ENCODE measurements at places on chromosomes 2 and 18.

DNA sequence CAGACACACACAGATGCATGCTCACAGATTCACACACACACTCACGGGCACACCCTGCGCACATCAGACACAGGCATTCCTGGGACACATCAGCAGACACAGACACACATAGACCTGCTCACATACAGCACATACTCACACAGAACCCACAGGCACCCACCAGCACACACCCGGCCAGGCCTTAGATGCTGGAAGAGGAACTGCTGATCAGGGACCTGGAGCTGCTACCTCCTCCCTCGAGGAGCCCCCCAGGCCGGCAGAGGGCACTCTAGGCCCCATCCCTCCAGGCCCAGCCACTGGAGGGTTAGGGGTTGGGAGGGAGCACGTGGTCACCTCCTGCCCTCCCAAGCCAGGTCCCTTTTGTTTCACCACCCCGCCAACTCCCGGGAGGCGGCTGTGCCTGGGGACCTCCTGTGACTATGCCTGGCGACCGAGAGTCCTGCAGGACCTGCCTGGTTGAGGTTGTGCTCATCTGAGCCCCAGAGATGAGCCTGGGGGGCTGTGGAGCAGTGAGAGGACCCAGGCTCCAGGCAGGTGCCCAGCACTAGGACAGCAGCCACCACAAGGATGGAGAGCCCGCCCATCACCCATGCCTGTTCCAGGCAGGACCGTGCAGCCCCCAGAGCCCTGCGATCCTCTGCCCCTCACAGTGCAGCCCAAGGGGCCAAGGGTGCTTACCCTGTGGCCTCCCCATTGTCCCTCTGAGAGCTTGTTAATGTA is 21.0 kb upstream of the PTMA start:
- DNase-seq = no peak

GRCh38 chr18:28581521-28582071 is 404.7 kb upstream of the CDH2 start:
- no peak for DNase-seq

GRCh38 chr2:220014961-220015360 is 387.5 kb downstream of the SLC4A3 start:
- DNase-seq = no peak

DNA sequence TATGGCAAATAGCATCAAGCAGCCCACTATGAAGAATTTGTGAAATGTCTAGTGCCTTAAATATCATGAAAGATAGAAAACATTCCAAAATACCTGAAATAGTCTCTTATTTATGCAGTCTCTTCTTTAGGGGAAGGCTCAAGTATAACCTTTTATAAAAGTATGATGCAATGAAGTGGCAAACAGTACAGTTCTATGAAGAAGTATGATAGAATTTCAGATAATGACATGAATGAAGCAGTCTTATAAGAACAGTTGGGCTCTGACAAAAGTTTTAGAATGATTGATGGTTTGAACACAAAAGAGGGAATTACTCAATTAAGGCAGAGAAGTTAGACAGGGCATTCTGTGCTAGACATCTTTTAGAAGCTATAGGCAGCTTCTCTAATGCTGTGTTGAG is 1791.8 kb upstream of the PIK3C3 start:
- no peak for DNase-seq

GRCh38 chr2:201777043-201777442 is 3.7 kb downstream of the ALS2 start:
- no peak for DNase-seq

DNA sequence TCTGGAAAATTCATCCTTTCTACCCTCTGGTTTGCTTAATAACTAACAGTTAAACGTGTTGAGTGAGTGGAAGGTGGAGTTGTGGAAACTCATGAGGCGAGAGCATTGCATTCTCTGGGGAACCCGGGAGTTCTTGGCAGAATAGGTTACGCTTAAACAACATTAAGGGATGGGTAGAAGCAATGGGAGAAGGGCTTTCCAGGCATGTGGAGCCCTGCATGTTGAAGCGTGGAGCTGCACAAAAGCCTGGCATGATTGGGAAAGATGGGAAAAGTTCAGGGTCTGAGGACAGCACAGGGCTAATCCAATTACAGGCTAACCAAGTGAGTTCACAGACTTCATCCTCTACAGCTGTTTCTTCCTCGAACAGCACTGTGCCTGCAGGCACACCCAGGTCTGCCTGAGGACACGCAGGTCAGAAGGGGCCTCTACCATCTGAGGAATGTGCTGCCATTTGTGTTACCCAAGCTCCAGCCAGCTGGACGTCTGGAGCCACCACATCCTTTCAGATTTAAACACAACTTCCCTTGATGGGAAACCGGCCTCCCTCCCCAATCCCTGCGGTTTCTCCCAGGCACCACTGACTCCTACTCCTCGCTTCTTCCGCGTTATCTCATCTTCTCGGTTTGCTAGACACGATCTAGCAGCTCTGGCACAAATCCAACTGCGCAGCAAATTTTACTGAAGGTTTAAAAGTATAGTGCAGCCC is 164.2 kb downstream of the ANTXR1 start:
- DNase-seq = no peak

GRCh38 chr2:39865751-39866150 is 86.7 kb upstream of the THUMPD2 start:
- DNase-seq = no peak

GRCh38 chr2:172437419-172438341 is 10.3 kb downstream of the ITGA6 start:
- no peak for DNase-seq

GRCh38 chr2:183093857-183094657 is 15.5 kb downstream of the DUSP19 start:
- DNase-seq = no peak

GRCh38 chr2:12617853-12618252 is 98.9 kb upstream of the TRIB2 start:
- DNase-seq = no peak

- DNase-seq = no peak
Observed at GRCh38 chr2:42941633-42942176, 149.3 kb upstream of the HAAO start.

GRCh38 chr2:127560201-127560930 is 24.9 kb downstream of the MYO7B start:
- no peak for DNase-seq

DNA sequence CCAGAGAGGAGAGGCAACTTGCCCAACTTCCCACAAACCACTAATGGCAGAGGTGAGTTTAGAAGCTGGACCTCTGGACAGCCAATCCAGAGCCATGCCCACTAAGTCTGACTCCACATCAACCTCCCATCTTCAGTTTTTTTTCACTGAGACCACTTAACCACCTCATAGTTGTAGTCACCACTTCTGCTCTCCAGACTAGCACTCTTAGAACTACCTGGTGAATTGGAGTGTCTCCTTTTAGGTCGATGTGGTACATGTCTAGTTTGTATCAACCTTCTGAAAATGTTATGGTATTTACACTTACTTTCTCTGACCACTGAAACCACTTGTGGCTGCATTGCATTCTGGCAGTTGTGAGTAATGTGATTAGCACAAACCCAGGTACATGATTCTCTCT is 743.6 kb upstream of the FANCL start:
- no peak for DNase-seq

DNA sequence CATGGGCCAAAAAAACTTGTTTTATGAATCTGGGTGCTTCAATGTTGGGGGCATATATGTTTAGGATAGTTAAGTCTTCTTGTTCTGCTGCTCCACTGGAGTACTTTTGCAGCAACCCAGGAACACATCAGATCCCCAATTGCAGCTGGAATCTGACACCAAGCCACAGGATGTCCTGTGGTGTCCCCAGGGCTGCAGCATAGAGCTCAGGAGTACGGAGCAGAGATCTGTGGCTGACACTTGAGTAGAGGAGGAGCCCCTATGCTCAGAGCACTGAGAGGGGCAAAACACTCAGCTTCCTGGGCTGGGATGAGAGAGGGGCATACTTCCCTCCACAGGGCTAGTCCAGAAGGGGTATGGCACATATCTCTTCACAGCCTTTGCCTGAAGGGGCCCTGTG is 138.9 kb upstream of the ERBB4 start:
- no peak for DNase-seq

DNA sequence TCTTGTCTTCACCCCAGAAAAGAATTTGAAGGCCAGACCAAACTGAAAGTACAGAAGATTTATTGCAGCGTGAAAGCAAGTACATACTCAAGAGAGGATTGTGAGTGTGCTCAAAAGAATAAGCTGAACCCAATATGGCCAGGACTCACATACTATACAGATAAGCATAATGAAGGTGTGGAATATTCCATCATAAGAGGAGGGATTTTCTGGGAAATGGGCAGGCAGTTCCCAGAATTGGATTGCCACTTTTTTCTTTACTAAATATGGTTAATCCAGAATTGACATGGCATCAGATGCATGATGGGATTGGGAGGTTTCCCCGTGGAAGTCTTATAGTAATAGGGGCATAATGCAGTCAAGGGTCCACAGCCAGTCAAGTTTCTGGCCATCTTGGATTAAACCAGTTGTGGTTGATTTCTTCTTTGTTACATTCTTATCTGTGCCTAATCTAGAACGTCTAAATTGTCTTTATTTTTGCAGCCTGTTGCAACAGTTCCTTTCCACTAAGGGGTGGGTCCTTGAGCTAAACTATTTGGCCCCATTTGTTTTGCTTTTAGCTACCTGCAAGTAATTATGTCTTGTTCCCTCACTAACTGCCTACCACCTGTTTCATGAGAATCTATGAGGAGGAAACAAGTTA is 9.0 kb downstream of the SP140L start:
- no peak for DNase-seq

DNA sequence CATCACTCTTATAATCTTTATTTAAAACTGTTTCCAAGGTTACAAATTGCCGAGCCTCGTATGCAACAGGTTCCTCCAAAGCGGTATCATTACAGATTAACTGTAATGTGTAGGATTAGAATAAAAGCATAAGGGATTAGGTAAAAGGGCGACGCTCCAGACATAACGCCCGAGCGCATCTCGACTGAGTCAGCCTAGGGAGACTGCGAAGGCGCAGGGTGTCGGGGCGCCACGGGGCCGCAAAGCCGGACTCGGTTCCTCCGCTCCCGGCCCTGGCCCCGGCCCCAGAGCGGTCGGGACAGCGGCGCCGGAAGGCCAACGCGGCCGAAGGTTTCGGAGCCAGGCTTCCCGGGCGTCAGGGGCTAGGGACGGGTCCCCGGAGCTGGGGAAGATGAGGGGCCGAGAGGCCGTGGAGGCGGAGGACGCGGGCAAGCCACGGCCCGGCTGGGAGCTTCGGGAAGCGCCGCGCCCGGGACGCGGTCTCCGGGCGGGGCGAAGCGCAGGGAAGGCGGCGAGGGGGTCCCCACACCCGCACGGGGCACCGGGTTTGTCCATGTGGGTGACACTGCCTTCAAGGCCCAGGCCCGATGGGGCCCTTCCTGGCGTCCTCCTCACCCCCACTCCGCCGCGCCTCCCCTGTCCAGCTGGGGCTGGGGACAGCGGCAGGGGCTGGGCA is 12.9 kb upstream of the SIX3 start:
- DNase-seq = no peak

DNA sequence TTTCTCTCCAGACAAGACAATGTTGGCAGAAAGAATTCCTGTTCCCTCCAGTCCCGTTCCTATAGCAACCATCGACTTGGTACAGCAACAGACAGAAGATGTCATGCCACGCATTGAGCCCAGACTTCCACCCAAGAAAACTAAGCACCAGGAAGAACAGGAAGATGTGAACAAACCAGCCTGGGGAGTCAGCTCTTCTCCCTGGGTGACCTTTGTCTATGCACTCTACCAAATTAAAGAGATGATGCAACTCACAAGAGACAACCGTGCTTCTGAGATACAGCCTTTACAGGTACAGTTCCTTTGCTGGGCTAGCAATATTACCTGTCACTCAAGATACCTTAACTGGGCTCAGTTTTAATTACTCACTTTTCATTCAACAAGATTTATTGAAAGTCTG is 37.1 kb downstream of the NEMP2 start:
- no peak for DNase-seq

- no peak for DNase-seq
Observed at GRCh38 chr2:109046925-109047508, 58.0 kb upstream of the EDAR start.

DNA sequence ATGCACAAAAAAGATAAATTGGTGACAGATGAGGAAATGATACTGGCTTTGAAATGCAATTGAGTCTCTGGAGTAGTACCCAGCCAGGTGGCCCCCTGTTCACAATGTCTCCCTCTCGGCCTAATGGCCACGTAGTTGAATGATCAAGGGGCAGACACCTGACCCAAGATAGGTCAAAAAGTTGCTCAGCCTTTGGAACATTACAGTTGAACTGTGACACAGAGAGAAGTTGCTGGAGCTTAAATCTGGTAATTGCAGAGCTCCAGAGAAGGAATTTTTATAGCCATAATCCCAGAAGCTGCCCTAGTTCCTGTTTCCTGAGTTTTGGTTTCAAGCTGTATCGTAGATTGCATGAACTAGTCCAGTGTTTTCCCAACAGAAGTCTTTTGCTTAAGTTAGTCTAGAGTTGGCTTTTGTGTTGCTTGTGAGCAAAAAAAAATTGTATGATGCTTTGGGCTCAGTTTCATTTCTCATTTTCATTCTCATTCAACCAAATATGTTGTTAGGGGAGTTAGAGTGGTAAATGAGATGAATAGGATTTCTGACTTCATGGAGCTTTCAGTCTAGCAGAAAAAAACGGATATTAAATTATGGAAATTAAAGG is 117.9 kb downstream of the CSRNP3 start:
- no peak for DNase-seq

GRCh38 chr2:240284503-240285259 is 144.2 kb upstream of the OTOS start:
- no peak for DNase-seq

DNA sequence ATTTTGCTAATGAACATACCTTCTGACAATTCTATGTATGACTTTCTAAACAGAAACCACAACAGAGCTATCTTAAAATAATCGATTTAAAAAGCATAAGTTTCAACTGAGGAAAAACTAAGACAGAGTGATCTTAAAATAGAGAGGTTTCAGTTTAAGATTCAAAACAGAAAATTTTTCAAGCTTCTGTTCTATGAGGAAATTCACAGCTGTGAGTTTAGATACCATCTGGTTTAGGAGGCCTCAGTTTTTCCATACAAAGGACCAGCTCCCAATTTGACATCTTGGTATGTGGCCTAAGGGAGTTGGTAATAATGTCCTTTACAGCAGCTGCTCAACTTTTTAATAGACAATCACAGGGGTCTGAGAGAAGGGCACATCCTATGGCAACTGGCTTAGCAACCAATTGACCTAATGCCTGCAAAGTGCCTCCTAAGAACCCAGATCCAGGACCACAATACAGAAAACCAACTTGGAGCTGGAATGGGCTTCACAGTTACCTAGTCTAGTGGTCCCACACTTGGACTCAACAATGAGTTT is 39.7 kb downstream of the MDH1 start:
- DNase-seq = no peak

- no peak for DNase-seq
Observed at GRCh38 chr2:31204783-31205182, 12.5 kb downstream of the CAPN14 start.

DNA sequence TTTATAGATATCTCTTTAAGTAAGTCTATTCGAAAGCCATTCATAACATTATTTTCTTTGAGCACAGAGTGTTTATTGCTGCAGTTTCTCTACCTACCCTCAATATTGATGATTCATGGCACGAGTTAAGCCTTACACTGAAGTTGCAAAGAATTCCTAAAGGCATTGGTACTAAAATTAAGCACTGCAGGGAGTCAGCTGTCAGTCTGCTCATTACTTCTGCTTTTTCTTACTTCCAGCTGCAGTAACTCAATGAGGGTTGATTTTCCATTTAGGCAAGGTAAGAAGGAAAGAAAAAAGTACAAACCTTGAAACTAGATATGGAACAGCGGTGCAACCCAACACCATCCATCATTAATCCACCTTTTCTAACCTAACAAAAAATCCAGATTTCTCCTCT is 65.2 kb downstream of the RNF152 start:
- no peak for DNase-seq

Measured in NCI-H446 (cell line).